ENCODE measurements at places on chromosomes 5 and 9.

- no peak for DNase-seq
These were observed 28.8 kb downstream of the ALG2 start for GRCh38 chr9:99192786-99193465.

DNA sequence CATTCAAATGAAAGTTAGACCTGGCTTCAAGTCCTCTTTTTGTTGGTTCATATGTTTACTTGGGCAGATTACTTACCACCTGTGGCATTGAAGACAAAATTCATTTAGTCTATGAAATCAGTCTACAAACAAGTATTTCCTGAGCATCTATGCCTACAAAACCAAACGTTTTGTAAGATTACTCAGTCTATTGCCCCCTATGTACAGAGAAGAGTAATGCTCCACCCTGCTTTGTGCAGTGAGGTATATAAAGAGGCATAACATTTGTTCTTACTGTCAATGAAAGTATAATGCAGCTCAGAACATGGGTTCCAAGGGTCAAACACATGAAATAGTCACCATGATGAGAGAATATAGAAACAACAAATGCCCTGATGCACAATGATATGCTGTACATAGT lies 580.7 kb downstream of the KIF4B start:
- no peak for DNase-seq

DNA sequence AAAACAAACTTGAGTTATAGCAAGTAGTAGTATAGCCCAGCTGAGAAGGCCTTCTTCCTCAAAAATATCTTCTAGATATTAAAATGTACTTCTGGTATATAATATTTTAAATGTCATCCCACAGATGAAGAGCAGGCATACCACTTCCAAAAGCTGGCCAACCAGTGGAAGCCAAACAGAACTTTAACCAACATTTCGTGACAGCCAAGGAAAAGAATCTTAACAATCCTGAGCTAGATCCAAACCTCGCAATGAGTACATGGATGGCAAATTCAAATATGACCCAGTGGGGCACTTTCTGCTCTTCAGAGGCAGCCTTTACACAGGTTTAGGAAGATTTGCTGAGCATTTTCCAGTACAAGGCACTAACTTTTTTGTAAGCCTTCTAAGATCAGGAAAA lies 91.8 kb upstream of the ACO1 start:
- DNase-seq, result no peak

- DNase-seq, result no peak
These were observed 47.6 kb downstream of the ACER2 start for GRCh38 chr9:19456426-19456825.

DNA sequence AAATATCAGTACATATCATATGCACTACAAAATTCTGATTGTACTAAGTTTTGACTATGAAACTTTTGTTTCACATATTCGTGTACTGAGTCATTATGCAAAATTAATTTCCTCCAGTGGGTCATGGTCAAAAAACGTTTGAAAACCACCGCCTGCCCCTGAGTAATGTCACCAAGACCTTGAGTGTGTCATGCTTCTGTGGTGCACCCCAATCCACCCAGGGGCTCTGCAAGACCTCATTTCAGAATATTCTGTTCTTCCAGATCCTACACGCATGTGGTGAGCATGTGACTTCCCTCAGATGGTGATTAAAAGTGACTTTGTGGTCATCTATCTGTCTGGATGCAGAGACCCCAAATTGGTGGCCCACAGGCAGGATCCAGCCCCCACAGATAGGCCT lies 31.0 kb downstream of the ABLIM3 start:
- DNase-seq, result no peak

DNA sequence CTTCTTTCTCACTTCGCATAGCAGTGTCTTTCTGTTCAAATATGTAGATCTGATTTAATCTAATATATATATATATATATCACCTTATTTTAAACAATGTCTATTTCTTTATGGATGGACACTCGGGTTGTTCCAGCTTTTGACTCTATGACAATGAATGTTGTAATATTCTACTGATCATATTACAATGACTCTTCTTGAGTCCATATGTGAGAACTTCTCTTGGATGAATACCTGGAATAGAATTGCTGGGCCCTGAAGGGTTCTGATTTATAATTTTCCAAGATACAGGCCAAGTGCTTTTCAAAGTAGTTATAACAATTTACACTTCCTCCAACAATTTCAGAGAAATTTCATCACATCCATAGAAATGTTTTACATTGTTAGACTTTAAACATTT lies 28.8 kb downstream of the NTRK2 start:
- no peak for DNase-seq

DNA sequence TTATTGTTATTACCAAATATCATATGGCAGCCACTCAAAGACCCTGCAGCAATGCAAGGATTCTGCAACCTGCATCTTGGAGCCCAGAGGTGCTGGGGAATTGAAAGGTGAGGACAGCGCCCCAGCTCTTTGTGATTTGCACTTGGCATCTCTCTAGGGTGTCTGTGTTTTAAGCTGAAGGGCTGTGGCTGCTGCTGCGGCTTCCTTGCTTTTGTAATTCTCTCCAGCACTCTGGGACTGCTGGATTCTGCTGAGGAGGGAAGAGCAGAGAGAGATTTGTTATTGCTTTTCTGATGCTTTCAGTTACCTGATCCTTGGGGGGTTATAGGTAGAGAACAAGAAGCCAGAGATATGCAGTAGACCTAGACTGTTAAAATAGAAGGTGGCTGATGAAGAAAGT lies 562.4 kb downstream of the EBF1 start:
- DNase-seq, result no peak

- no peak for DNase-seq
These were observed 35.3 kb upstream of the SPRY4 start for GRCh38 chr5:142360051-142360498.

DNA sequence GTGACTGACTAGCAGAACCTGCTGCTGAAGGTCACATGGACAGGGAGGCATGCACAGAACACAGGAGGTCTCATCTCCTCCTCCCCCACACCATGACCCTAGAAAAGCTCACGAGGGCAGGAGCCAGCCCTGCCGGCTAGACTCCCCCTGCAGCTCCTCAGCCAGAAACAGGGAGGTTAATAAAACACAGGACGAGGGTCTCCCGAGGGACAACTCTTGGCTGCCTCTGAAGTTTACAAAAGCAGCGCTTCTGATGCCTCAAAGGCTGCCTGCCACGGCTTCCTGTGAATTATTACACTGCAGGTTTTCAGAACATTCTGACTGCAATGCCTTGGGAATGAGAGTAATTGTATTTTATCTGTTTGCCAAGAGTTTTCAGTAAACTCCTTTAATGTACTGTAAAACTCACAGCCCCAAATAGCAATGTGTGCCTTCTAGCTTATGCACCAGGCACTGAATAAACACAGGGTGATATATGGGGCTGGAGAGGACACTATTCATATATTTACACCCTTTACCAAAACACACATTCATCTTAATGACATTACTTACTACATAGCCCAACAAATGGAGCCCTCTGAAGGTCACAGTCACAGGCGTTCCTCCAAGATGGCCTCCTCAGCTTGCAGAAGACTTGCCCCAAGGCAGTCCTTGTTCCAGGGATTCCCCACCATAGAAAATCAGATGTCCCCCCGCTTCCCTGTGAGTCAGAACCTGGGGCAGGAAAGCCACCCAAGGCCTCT lies 83.7 kb downstream of the C5orf15 start:
- no peak for DNase-seq

- DNase-seq, result no peak
These were observed 6.9 kb upstream of the RIC1 start for GRCh38 chr9:5622016-5622415.

DNA sequence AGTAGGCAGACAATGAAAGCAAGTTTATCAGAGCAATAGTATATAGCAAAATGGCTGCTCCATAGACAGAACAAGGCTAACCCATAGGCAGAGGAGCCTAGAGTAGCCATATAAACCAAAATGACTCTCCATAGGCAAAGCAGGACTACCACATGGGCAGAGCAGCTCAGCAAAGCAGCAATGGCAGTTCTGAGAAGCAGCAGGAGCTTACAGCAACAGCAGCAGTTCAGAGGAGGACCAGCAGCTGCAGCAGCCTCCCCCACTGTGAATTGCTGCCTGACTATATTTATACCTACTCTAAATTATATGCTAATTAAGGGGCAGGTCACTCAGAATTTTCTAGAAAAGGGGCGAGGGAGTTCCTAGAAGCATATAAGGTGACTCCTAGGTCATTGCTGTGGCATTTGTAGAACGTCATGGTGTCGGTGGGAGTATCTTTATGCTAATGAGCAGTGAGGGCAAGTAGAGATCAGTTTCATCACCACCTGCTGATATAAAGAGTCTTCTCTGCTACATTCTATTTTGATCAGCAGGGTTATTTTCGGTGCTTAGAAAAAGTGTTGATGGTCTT lies 1115.5 kb downstream of the DTWD2 start:
- no peak for DNase-seq

- DNase-seq, result no peak
These were observed 124.5 kb downstream of the CDH12 start for GRCh38 chr5:22728610-22729009.

DNA sequence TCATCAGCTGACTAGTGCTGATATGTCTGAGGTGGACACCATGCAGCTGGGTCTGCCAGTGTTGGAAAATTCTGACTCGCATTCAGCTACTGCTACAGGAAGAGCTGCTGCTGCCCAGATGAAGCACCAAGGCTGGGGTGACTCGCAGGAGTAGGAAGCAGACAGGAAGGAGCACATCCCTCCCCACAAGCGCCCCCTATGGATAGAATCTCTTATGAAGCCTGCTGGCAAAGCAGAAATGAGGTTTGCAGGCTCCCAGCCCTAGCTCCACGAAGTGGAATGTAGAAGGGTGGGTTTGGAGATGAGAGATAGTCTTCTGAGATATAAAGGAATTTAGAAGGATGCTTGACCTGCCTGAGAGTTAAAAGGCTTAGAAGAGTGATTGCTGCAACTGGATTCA lies 443.0 kb downstream of the ACTL7B start:
- no peak for DNase-seq

DNA sequence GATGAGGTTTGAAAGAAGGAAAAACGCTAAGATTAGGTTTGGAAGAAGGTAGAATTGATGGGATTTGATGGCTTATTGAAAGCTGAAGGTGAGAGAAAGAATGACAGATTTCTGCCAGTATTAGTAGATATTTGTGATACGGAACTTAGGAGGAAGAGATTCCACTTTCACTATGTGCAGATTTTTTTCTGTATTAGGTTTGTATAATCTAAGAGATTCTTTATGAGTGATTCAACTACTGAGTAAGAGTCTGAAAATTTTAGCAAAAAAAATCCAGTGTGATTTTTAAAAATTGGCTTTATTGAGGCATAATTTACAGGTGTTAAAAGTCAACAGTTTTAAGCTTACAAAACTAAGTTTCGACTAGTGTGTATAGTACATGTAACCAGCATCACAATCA lies 54.1 kb downstream of the AP3S1 start:
- DNase-seq, result no peak

GRCh38 chr5:96348536-96348935 lies 84.5 kb downstream of the PCSK1 start:
- no peak for DNase-seq

DNA sequence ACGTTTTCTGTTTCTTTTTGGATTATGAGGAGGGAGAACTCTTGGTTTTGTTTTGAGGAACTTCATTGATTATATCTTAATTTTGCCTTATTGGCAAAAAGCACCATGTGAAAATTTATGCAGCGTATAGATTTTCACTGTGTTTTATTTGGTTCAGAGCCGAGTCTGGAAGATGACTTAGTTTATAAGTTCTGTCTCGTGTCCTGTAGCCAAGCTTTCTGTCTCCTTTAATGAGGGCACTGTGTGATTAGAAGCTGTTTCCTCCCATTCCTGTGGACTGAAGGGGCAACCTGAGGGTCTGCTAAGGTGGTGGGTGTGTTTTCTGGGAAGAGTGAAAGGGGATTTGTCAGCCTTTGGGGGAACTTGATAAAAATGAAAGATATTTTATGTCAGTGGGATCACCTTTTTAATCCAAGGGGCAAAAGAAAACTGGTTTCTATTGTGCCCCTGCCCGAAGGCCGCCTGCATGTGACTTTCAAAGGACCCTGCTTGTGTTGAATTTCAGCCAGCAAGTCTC lies 262.1 kb downstream of the FANCC start:
- no peak for DNase-seq

DNA sequence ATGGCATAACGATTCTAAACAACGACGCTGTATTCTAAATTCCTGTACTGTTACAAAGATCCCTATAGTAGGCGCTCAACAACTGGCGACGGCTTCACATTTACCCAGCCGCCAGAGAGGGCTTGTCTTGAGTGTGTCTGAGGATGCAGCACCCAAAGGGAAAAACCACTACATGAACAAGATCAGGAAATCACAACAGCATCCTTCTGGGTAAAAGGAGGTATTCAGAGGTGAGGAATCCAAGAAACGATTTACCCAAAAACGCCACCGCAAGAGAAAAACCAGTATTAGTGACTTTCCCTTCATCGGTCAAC lies 711 bp downstream of the TTC33 start:
- peak; percentile 64 for DNase-seq

- DNase-seq, result peak; percentile 58
These were observed 78.8 kb downstream of the GIN1 start for GRCh38 chr5:103041071-103041676.

GRCh38 chr5:98458004-98458403 lies 315.5 kb upstream of the RGMB start:
- DNase-seq, result no peak

DNA sequence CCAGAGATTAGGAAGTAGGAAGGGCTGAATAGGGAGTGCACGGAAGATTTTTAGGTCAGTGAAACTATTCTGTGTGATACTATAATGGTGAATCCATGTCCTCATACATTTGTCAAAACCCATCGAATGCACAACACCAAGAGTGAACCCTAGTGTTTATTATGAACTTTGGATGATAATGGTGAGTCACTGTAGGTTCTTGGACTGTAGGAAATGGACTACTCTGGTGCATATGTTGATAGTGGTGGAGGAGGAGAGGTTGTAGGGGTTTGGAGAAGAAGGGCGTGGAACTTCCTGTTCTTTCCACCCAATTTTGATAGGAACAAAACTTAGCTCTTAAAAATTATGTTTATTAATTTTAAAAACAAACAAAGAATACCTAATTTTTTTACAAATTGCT lies 14.3 kb downstream of the CTSL start:
- DNase-seq, result no peak

DNA sequence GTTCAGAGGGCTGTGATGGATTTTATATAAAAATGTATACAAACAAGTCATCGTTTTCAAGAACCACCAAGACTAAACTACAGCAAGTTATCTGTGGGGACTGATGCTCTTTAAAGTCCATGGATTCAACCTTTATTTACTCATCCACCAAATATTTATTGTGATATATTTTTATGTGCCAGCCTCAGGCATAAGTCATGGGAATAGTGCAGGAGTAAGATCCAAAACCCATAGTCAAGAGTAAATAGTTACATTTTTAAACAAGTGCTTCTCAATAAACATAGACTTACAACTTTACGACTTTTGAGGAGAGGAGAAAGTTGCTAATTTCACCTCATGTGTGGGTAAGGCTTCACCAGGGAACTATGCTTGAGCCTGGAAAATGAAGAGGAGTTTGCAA lies 24.6 kb downstream of the MACIR start:
- DNase-seq, result no peak

- no peak for DNase-seq
These were observed 104.4 kb downstream of the FRMD3 start for GRCh38 chr9:83433846-83434245.

DNA sequence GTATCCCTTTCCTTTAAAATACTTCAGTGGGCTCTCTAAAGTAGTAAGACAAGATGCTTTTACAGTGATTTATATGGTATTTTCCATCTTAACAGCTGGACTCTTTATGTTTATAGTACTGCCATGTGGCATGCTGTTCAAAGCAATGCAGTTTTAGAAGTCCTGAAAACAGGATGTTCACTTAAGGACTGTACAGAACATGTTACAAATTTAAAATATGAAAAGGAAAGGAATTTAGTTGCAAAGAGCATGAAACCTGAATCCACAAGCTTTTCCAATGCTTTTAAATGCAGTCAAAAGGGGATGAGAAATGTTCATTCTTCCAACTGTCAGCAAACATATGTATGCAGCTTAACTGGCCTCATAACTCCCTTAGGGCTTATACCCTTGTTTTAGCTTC lies 580.2 kb downstream of the EFNA5 start:
- DNase-seq, result no peak
